ENCODE measurements at places on chromosomes 11 and 22. TPM values are rescaled to one million over a fixed set of nuclear protein-coding genes. Genes with fewer than 3 reads are reported as not detected.

The TNNI2 gene
- total RNA-seq: not detected

The OR10A6 gene
- total RNA-seq: not detected

The TMEM45B gene
- total RNA-seq: 0.84 TPM

DNA sequence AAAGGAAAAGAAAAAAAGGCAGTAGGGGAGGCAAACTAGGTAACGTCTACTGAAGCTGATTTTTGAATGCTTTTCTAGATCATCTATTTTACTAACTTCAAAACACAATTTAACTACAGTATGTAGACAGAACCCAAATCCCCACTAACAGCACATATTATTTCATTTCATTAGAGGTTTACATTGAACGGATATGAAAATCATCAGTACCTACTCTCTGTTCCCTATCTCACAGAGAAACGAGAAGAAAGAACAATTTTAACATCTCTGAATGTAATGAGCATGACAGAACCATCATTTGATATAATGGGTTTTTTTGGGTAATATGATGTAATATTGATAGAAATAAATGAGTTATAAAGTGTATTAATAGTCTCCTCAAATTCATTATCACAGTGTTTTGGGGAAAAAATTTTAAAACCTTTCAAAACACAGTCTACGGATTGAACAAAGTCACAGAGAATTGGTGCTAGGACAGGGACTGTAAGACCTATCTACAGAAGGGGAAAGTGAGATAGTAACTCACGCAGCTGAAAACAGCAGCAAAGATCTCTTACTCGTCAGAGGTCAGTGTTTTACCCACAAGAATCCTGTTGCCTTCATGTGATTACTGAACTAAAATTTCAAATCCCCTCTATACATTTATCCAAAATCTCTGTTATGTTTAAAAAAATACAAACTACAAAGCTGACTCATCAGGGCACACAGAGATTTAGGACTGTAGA lies 77.3 kb downstream of the ZBTB44 start:
- no peak for DNase-seq

- DNase-seq: no peak
These were observed 61.5 kb upstream of the HMGXB4 start for GRCh38 chr22:35195821-35196220.

DNA sequence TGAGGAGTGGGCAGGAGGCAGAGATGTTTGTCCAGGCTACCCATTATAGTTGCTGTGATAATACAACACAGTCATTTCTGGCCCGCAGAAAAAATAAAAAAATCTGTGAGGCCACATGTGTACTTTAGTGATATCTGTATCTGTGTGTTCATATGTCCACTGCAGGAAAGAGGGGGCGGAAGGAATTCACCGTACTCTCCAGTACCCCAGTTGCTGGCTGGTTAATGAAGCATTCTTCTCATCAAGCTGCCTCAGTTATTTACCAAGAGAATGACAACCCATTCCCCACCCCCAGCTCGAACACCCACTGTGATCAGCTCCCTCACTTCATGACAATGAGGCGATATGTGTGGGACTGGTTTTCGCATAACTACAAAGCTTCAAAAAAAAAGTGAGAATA lies 309.3 kb downstream of the SOX6 start:
- DNase-seq: no peak

- DNase-seq: no peak
These were observed 3.7 kb upstream of the PACSIN2 start for GRCh38 chr22:43018615-43019014.

GRCh38 chr11:108351468-108351867 lies 115.9 kb downstream of the C11orf65 start:
- no peak for DNase-seq

DNA sequence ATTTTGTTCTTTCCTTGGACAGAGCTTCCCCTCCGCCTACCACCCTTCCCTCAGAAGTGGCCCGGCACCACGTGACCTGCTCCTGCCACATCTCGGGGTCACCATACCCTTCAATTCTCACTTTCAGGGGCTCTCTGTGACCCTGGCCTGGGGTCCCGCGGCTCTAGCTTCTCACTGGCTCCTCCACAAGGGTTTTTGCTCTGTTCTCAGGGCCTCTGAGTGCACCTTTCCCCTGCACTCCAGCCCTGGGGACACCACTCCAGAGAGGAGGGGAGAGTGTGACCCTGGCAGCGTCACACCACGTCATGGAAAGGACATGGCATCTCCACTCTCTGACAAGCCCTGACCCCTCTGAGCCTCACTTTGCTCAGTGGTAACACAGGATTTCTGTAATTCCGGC lies 17.4 kb downstream of the POU2F3 start:
- DNase-seq: no peak

- DNase-seq: peak; percentile 76
These were observed 19.0 kb upstream of the E2F8 start for GRCh38 chr11:19259487-19260345.

Measured in activated CD4-positive, alpha-beta T cell treated with anti-CD3 and anti-CD28 coated beads, Interleukin-2, amount 10 ng/mL, durations not matched to agents 7 days and 5 days (primary cell).